ENCODE measurements at places on chromosomes 4 and X. TPM values are rescaled to one million over a fixed set of nuclear protein-coding genes. Genes with fewer than 3 reads are reported as not detected.
A peak's percentile ranks its signal among the peaks of the same experiment; 100 is the strongest.

MAGEA11 gene
- not detected for total RNA-seq

CT45A10 gene
- not detected for total RNA-seq

IDH3G gene
- 54.2 TPM for total RNA-seq

TREX2 gene
- total RNA-seq, result 2.3 TPM

DNA sequence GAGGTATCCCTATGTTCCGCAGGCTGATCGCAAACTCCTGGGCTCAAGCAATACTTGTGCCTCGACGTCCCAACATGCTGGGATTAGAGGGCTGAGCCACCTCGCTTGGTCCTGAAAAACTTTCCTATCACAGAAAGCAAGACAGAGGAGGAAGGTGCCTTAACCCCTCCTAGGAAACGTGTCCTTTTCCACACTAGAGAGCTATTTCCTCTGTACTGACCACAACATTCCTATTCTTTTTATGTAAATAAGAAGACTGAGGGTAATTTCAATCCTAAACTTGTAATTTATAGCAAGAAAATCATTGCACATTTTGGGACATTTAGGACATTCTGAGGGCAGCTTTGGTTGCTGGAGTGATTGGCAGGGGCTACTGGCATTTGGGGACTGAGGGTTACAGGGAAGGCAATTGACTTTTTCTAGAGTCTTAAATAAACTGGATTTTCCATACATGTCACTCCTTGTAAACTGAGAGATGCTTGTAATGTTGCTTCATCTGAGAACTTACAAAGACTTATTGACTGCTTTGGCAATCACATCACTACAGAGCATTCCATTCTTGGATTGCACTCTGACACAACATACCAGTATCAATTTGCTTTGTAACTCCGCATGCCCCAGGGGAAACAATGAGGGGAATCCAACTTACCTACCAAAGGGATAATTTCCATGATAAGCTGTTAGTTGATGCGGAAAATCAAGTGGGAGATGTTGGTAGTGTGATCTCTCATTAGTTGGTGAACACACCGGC, 15.6 kb downstream of the XAGE3 start:
- DNase-seq, result no peak

GRCh38 chrX:43949669-43950068, 23.5 kb downstream of the NDP start:
- DNase-seq, result peak; percentile 2

DNA sequence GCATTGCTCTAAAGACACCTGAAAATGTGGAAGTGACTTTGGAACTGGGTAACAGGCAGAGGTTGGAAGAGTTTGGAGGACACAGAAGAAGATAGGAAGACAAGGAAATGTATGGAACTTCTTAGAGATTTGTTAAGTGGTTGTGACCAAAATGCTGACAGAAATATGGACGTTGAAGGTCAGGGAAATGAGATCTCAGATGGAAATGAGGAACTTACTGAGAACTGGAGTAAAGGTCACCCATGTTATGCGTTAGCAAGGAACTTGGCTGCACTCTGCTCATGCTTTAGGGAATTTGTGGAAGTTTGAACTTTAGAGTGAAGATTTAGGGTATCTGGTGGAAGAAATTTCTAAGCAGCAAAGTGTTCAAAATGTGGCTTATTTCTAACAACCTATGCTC, 99.4 kb downstream of the FAM13A start:
- no peak for DNase-seq

- DNase-seq, result no peak
These were observed 36.5 kb downstream of the PLK4 start for GRCh38 chr4:127917151-127917550.

GRCh38 chrX:111244235-111244750, 26.0 kb downstream of the CAPN6 start:
- no peak for DNase-seq

GRCh38 chrX:21691512-21692018, 33.4 kb upstream of the KLHL34 start:
- no peak for DNase-seq

- no peak for DNase-seq
These were observed 8.5 kb upstream of the AKAP17A start for GRCh38 chrX:1582686-1583437.
